ENCODE measurements at places on chromosomes 16 and 17.

GRCh38 chr16:85137323-85138072 lies 25.2 kb upstream of the CIBAR2 start:
- DNase-seq: no peak

DNA sequence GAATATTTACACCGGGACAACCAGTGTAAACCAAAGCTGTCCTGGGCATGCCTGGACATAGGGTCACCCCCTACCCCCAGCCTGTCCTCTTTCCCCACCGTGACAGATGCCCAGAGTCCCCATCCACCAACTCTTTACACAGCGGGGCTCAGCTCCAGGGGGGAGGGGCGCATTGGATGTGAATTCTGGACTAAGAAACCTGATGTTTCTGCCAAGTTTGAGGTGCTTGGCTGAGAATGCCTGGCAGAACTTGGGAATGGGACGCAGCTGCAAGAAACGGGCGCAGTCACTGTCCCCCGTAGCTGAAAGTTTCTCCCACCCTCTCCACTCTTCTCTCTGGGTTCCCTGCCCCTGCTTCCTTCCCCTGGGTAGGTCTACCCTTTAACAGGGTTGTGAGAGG lies 68.0 kb upstream of the CDC42EP4 start:
- no peak for DNase-seq

DNA sequence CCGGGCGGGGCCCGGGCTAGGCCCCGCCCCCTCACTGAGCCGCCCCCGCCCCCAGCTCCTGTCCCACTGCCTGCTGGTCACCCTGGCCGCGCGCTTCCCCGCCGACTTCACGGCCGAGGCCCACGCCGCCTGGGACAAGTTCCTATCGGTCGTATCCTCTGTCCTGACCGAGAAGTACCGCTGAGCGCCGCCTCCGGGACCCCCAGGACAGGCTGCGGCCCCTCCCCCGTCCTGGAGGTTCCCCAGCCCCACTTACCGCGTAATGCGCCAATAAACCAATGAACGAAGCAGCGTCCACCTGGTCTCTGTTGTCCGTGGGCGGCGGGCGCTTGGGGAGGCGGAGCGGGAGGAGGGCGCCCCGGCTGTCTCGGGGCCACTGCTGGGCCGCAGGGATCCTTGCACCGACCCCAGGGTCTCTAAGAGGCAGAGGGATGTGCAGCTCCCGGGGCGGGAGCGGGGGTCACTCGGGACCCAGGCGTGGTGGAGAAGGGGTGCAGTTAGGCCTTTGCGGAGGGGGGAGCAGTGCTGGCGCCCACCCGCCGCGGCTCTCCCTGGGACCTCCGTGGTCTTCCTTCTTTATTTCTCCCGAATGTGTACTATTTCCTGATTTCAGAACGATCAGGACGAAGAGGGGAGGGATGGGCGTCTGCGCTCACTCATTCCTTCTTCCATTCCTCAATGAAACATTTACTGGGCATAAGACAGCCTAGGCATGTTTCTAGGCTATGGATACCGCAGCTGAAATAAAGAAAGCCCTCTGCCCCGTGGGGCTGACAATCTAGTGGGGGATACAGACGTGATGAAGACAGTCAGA lies 2.0 kb downstream of the HBZ start:
- DNase-seq: peak; percentile 37

- no peak for DNase-seq
Observed at GRCh38 chr16:10497132-10498101, 83.0 kb downstream of the EMP2 start.

DNA sequence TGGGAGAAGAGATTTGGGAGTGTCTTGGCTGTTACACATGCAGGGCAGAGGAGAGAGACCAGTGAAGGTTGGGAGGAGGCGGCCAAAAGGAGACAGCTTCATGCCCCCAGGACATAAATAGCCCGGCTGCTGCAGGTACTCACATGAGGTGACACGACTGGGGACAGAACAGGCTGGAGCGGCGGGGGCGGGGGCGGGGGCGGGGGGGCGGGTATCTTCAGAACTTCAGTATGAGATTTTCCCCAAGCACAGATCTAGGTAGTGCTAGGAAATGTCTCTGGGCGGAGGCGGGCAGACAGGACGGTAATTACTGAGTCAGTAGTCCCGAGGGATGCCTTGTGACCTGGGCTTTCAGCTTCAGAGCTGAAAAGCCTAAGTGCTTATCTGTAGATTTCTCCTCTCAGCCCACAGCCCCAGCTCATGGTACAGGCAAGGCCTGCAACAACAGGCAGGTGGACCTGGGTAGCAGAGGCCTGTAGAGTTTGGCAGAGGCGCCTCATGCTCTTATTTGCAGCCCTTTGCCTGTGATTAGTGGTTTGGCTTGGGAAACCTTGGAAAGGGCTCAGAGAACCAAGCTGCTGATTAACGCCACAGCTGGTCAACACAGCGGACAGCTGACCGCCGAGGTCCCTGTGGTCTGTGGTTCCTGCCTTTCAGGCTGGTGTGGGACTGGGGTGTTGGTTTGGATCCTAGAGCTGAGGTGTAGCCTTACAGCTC lies 24.5 kb downstream of the UNK start:
- no peak for DNase-seq

- DNase-seq: no peak
Observed at GRCh38 chr16:55490301-55490700, 11.3 kb downstream of the MMP2 start.
